Stimulated activated CD4-positive, alpha-beta T cell treated with anti-CD3 and anti-CD28 coated beads, Interleukin-1b, Interleukin-23, amount 100 ng/mL, for 48 hours (primary cell): ENCODE measurements at places on chromosomes 13 and 19.

GRCh38 chr19:18946918-18947317 lies 5.9 kb upstream of the HOMER3 start:
- DNase-seq: no peak

GRCh38 chr13:45341799-45342500 lies 967 bp upstream of the TPT1 start:
- no peak for DNase-seq

GRCh38 chr13:87667686-87668085 lies 3.5 kb upstream of the SLITRK5 start:
- no peak for DNase-seq

- DNase-seq: peak; percentile 69
These were observed 1.4 kb upstream of the QTRT1 start for GRCh38 chr19:10699650-10700335.

GRCh38 chr13:103078158-103078557 lies 11.9 kb upstream of the SLC10A2 start:
- no peak for DNase-seq

DNA sequence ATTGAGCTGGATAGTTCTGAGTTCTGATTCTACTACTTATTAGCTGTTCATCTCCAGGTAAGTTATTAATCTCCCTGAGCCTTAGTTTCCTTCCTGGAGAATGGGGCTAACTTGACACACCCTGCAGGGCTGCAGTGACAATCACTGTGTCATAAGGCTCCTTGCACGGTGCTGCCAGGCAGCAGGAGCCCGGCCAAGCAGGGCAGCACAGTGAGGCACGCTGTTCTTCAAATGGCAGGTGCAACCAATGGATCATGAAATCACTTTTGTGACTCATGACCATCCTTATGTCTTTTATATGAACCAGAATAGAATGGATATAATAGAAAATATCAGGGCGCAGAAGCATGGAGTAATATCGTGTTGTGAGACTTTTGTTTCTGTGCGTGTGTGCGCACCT lies 242.6 kb downstream of the ABCC4 start:
- DNase-seq: no peak

DNA sequence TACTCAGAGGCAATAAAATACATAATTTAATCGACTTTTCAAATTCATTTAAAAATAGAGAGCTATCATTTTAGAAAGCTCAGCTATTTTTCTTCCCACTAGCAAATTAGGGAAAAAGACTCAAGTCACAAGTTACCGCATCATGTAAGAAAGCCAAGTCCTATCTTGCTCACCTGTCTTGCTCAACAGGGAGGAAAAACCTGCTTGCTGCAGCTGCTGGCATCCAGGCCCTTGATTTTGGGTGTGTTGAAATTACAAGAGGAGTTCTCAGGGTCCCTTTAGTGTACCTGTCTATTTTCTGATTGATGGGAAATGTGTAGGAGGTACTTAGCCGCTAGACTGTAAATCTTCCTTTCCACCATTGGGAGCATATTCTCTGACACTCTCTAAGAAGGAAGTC lies 22.2 kb downstream of the SLC10A2 start:
- DNase-seq: no peak

DNA sequence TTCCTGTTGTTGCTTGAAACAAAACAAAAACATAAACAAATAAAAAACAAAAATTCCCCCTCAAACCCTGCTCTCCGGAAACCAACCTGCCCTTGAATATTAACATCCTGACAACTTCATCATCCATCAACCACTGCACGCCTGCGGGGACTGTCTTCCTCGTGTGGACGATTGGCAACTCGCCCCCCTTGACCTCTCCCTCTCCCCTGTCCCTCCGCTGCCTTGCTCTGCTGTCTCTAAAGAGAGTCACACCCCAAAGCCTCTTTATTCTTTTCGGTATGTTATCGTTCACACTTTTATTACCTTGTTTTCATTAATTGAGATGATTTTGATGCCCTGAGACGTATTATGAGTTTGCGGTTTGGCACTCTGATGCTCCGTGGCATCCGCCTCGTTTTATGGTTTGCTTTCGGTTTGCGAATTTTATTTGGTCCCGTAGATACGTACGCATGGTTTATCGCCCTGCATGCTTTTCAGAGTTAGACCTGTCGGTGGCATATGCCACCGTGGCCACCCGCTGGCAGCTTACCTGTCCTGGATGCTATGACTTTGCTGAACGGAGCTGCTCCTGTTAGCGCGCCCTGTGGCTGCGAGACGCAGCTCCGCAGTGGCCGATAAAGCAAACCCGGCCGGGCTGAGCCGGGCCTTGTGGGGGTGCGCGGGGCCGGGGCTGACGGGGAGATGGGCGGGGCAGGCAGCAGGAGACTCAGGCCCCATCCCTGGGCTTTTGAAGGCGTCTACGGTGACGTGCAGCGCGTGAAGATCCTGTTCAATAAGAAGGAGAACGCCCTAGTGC lies 10.6 kb downstream of the PTBP1 start:
- no peak for DNase-seq

DNA sequence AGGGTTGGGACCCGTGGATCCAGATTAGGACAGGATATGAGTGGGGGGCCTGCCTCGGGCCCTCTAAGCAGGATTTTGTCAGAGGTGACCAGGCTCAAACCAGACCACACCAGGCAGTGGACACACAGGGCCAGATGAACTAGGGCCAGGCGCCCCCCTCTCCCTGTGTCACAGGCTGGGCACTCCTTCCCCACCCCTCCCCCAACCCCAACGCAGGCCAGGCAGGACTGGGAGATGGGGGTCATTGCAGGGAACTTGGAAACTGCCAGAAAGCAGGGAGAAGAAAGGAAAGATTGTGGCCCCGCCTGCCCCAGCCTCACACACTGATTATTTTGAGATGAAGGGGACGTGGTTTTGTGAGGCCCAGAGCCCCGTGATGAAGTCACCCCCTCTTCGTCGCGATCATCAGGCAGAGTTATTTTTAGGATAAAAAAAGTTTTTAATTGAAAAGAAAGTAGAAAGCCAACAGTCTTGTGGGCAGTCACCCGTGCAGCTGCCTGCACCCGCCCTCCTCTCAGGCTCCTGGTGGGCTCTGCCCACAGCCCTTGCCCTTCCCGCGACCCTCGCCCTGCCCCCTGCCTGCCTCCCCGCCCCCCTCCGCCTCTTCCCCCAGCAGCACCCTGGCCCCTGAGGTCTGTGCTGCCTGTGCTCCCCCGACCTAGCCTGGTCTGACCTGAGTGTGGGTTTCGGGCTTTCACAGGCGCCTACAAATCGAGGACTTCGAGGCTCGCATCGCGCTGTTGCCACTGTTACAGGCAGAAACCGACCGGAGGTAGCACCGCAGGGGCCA lies 1.9 kb upstream of the YJEFN3 start:
- no peak for DNase-seq

DNA sequence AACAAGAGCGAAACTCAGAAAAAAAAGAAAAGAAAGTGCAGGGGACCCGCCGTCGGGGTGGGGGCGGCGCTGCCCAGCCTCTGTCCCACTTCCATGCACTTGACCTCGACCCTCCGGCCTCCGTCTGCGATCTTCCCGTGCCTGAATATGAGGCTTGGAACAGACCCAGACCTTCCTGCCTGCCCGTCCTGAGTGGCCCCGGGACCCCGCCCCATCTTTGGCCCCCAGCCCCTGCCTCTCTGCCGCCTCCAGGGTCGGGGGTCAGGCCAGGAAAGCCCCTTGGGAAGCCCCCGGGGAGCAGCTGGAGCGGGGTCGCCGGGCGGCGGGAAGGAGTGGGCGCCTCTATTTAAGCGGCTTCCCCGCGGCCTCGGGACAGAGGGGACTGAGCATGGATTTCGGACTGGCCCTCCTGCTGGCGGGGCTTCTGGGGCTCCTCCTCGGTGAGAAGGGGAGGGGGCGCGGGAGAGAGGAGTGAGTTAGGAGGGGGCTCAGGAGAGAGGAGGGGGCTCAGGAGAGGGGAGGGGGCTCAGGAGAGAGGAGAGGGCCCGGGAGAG lies at the start of gene MADCAM1:
Gene MADCAM1 (plus strand): TSS at position 375 of the 554 bp plus-strand sequence. CDS start 14 bp downstream, at position 389.
- no peak for DNase-seq

- DNase-seq: no peak
These were observed 8.4 kb downstream of the DYRK1B start for GRCh38 chr19:39825531-39826076.

- DNase-seq: no peak
These were observed 53.1 kb downstream of the CRYL1 start for GRCh38 chr13:20472531-20472930.

DNA sequence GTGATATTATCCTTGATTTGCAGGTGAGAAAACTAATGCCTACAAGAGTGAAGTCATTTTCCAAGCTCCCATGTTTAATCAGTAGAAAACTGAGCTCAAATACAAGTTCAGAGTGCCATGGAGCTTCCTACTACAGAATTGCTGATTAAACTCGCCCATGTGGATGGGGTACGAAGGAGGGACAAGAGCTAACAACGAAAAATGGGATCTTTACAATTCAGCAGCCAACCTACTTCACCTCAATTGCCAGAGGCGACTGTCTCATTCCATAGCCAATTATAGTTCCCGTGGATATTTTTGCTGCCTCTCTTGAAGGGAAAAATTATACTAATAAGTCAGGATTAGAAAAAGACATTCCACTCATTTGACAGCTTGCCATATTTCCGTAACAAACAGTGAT lies 1155.1 kb downstream of the OLFM4 start:
- no peak for DNase-seq

DNA sequence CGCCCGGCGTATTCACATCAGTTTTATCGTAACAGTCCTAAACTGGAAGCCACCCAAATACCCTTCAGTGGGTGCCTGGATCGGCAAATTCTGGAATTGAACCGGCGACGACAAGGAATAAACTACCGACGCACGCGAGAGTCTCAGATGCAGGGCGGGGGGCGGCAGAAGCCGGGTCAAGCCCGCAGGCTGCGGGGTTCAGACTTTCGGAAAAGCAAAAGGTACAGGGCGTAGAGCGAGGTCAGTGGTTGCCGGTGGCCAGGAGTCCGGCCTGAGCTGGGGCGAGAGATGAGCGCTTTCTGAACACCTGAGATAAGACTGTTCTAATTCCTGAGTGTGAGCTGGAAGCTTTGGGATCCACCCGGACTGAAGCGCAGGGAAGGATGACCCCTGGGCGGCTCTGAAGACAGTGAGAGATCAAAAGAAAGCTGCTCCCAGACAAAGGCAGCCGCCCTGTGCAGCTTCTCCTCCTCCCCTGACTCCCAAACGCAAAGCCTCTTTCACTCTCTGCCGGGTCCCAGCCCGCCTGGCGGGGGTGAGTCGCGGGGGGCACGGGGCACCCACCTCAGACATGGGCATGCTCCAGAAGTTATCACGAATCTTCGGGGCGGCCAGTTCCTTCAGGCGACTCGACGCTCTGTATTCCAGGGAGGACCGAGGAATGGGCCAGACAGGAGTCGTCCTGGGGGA lies 26.2 kb upstream of the MIER2 start:
- DNase-seq: no peak

- DNase-seq: no peak
These were observed 200.8 kb downstream of the RGCC start for GRCh38 chr13:41658057-41658661.

GRCh38 chr19:11291991-11292390 lies 4.0 kb upstream of the TSPAN16 start:
- DNase-seq: no peak

- DNase-seq: no peak
These were observed 4.3 kb upstream of the SIX5 start for GRCh38 chr19:45773384-45773783.

- DNase-seq: no peak
These were observed 80.6 kb downstream of the ABCC4 start for GRCh38 chr13:95220611-95221010.

DNA sequence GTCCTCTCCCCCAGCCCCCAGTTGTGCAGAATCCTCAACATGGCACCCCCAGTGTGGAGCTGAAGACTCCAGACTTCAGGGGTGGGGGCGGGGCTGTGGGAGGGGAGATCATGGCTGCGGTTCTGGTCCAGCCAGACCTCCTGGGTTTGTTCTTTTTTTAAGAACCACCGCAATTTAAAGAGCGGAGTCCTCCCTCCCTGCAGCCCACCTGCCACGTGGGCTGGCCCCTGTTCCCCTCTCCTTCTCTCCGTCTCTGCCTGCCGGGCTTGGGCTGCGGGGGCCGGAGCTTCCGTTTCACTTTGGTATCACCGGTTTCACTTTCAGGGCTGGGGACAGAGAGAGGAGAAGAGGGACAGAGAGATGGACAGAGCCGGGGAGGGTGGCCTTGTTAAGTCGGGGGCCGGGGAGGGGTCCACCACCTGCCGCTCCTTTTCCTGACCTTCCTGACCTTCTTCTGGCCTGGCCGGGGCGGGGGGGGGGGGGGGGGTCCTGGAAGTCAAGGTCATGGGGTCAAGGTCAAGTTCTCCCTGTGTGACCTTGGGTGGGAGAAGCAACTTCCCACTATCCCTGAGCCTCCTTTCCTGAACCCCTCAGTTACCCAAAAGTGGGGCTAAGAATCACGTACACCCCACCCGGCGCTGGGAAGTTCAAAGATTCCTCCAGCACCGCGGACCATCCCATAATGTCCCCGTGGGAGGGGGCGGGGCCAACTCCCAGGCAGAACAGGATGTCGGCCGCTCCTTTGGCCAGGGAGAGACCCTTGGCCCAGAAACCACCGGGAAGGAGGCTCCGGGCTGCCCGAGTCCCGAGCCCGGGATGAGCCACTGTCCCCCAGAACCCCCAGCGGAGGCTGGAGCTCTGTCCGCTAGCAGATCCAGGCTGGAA lies 11.3 kb upstream of the ZBTB7A start:
- DNase-seq: peak; percentile 45

DNA sequence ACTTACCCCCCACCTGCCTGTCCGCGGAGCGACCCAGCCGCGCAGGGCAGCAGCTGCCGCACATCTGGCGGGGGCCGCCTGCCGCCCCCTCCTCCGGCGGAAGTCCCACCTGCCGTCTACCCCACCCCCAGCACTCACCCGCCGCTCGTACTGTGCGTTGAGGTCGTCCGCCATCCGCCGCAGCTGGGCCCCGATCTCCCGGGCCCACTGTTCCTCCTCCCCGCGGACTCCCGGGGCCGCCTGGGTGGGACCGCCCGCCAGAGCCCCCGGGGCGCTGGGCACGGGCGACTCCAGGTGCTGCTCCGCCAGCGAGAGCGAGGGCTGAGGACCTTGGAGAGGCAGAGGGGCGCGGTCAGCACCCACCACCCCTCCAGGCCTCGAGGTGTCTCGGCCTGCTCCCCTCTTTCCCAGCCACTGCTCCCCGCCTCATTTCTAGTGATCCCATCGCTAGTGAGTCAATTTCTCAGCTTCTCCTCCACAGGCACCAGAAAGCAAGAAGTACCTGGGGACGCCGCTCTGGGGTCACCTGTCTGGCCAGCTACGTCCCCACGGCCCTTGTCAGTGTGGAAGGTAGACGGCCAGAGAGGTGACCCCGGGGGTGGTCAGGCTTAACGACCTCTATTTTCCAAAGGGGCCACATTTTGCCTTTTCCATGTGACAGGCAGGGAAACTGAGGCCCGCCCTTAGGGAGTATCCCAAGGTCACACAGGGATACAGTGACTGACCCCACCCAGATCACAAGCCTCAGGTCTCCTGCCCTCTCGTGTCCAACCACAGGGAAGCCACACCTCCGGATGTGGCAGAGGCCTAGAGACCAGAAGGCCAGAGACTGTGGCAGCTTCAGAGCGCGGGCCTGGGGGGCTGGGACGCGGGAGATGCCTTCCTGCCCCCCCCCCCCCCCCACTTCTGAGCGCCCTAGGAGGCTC lies 4.3 kb downstream of the BBC3 start:
- peak; percentile 58 for DNase-seq

DNA sequence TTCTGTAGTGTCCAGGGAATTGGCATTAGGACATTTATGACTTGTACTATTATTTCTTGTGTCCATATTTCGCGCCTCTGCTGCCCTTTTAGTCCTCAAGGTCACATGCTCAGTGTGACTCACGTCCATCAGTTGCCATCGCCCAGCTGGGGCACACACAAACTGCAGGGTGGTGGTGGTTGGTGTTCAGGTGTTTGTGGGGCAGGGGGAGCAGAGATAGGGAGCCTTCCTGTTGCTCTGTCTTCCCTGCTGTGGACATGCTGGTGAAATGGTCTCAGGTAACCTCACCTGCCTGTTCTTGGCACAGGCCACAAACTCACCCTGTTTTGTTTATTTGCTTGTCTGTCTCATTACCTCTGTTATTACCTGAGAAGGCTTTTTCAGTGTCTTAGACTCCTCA lies 22.4 kb downstream of the PRR12 start:
- no peak for DNase-seq
